ENCODE measurements at places on chromosomes 3 and 15.

- no peak for DNase-seq
These were observed 177.2 kb downstream of the TP63 start for GRCh38 chr3:189808246-189809007.

GRCh38 chr3:188417766-188418165 lies 263.8 kb downstream of the LPP start:
- DNase-seq: no peak

GRCh38 chr15:33168444-33168843 lies 26.1 kb downstream of the FMN1 start:
- peak; percentile 15 for DNase-seq

GRCh38 chr3:109136523-109136922 lies at the start of gene C3orf85:
Gene C3orf85, plus strand, starts transcription at chr3:109136719. Its CDS starts 129 bp downstream, at chr3:109136848.
- no peak for DNase-seq

GRCh38 chr3:51968883-51969678 lies 1.8 kb upstream of the PCBP4 start:
- no peak for DNase-seq

DNA sequence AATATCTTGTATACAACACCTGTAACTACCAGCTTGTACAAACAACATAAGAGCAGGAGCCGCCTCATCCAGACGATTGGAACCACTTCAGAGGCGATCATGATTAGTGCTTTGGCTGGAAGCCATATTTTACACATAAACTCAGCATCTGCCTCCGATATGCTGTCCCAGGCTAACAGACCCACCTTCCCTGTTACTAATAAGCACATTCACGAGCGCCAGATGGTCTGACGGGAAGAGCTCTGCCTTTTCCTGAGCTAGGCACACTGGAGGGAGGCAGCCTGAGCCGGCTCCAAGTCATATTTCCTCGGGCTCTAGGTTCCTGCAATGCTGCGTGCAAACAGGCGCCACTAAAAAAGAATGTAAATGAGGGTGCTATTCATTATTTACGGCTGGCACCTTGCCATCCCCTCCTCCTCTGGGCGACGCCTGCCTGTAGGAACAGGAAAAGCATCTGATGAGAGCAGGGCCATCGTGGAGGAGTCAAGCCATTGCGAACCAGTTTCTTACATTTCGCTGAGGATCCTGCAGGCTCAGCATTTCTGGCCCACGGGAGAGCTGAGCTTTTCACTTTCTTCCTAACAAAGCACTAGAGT lies 98.2 kb downstream of the ANXA2 start:
- DNase-seq: no peak

DNA sequence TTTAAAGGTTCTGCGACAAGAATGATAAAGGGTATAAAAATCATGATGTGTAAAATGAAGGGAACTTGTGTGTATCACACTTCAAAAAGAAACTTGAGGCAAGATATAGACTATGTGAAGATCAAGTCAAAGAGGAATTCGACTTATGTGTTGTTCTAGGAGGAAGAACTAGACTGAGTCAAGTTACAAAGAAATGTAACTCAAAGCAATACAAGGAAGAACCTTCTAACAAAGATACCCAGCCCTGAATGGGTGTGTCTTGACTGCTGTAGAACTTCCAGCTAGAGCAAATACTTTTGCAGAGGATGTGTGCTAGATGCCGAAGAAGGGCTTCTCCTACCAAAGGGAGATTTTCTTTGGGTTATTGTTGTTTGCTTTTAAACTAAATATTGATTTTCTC lies 2.4 kb downstream of the SLC49A4 start:
- DNase-seq: no peak

DNA sequence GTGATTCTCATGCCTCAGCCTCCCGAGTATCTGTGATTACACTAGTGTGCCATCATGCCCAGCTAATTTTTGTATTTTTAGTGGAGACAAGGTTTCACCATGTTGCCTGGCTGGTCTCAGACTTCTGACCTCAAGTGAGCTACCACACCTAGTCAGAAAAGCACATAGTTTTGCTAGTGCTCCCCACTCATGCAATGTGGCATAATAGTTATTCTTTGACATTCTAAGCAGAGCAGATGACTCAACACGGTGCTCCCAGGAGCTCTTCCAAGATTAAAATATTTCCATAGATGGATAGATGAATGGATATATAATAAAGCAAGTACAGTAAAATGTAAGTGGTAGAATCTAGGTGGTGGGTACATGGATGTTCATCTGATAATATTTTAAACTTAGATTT lies 53.1 kb upstream of the GK5 start:
- no peak for DNase-seq

GRCh38 chr15:59296181-59296617 lies 76.5 kb downstream of the MYO1E start:
- DNase-seq: no peak

Data from GM19239 (cell line).